ENCODE measurements at places on chromosomes 3 and 15.
A peak's percentile ranks its signal among the peaks of the same experiment; 100 is the strongest.

DNA sequence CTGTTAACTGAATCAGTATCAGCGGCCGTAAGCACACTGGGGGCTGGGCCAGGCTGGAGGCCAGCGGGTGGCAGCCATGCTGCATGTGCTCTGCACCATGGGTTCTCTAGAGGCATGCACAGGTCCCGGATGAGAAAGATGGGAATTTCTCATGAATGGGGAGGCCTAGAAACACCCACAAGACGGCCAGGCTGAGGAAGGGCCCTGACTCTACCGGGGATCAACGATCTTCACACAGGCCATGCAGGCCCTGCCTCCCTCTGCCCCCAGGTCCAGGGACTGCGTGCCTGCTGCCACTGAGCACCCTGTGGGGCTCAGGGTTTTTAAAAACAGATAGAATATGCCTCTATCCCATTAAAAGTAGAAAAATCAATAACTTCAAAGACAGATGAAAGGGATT is 32.7 kb downstream of the SLC41A3 start:
- no peak for DNase-seq

DNA sequence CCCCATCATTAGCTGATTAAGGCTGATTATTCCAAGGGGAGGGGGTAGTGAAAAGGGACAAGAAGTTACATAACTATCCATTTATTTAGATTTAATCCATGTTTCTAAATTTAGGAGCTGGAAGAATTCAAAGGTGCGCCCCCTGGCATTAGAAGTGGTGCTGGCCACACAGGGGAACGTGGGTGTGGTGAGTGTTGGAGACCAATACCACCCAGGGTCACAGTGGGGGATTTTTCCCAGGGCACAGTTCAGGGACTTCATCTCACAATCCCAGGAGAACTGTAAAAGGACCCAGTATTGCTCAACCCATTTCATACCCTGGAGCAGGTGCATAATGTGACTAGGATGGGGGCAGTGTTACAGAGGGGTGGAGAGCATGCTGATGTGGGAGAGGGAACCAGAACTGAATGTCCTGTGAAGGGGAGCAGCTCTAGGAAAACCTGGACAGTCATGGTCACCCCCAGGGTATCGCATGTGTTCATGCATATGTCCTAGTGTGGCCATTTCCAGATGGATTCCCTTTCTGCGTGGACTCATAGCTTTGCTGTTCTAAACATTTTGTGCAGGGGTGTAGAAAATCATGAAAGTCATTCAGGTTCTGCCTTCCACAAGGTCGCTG is 110.3 kb downstream of the LSM3 start:
- DNase-seq, result no peak

- DNase-seq, result peak; percentile 93
Observed at GRCh38 chr15:63600616-63601025, 3.4 kb downstream of the FBXL22 start.

- DNase-seq, result no peak
Observed at GRCh38 chr15:91897585-91898372, 44.3 kb downstream of the SLCO3A1 start.

DNA sequence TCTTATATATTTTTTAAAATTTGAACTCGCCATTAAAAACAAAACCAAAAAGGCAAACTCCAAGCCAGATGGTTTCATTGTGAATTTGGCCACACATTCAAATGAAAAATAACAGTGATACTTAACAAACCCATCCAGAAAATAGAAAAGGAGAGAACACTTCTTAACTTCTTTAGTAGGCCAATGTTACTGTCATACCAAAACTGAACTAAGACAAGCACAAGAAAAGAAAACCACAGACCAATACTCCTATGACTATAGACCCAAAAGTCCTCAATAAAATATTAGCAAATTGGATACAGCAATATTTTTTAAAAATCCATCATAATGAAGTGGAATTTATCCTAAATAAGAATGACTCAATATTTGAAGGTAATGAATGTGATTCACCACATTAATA is 73.5 kb upstream of the ALDH1A3 start:
- no peak for DNase-seq

DNA sequence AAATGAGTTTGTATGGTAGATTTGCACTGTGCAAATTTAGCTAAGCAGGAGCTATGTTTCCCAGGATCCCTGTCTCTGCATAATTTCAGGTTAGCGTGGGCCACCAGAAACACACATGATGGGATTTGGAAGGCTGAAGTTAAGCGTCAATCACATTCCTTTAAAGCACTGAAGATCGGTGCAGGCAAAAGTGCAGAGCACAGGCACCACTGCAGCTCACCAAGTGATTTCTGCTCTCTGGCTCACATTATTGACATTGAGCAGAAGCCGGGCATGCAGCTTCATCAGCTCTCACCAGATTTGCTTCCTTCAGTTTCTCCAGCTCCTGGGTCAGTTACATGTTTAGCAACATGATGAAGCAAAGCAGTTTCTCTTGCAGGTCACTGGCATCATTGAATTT is 256.4 kb upstream of the TGFBR2 start:
- DNase-seq, result no peak

DNA sequence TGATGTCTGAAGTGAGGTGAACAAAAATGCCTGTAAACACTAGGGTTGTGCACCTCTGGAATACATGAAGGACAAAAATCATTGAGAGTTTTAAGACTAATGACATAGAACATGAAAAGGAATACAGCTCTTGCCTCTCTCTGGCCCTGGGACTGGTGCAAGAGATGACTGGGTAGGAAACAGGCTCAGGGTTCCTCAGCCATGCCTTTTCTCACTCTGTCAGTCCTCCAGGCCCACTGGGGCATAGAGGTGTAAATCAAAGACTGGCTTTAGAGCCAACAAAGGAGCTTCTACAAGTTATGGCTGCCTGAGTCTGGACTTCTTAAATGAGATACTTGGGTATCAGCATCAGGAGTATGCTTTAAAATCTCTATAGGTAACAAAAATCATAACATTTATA is 554.7 kb upstream of the KCNMB2 start:
- no peak for DNase-seq

GRCh38 chr3:147872568-147872967 is 463.4 kb downstream of the ZIC1 start:
- no peak for DNase-seq

Data from AG10803 (cell line).